ENCODE measurements at places on chromosomes 3 and 15.

GRCh38 chr15:98996169-98996568 is 11.4 kb downstream of the PGPEP1L start:
- no peak for DNase-seq

GRCh38 chr15:37715101-37715500 is 219.3 kb upstream of the TMCO5A start:
- no peak for DNase-seq

GRCh38 chr3:165653130-165653778 is 184.0 kb downstream of the BCHE start:
- no peak for DNase-seq

DNA sequence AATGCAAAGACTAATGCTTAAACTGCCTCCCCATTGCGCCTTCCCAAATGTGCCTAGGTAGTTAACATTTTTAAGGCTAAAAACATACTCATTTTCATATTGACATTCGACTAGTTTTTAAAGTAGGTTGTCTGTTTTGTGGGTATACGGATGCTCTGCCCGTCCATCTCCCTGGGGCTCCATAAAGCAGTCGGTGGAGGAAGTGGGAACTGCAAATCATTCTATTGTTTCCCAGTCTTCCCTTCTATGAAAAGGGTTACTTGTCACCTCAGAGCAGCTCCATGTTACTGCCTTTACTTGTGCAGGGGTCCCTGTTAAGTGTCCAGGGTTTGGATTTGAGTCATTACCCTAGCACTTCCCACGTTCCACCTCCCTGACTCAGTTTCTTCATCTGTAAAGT is 10.9 kb downstream of the CHCHD6 start:
- no peak for DNase-seq

- DNase-seq = no peak
Measured at GRCh38 chr15:75695634-75696310, 16.9 kb downstream of the CSPG4 start.

DNA sequence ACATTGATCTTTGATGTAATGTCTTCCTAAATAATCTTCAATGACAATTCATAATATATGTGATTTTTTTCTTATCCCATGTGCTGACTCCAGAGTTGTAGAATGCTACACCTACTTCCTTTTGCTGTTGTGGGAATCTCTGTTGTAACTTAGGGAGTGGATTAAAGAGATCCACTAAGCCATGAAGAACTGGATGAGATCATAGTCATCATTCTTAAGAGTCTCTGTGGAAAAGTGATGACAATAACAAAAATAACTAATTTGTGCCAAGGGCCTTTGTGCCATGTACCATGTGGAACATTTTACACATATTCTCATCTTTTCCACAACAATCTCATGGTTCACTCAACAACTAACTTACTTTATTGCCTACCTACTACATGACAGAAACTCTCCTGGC is 162.9 kb upstream of the PDZRN3 start:
- no peak for DNase-seq

GRCh38 chr3:66675366-66675765 is 174.5 kb upstream of the LRIG1 start:
- no peak for DNase-seq

DNA sequence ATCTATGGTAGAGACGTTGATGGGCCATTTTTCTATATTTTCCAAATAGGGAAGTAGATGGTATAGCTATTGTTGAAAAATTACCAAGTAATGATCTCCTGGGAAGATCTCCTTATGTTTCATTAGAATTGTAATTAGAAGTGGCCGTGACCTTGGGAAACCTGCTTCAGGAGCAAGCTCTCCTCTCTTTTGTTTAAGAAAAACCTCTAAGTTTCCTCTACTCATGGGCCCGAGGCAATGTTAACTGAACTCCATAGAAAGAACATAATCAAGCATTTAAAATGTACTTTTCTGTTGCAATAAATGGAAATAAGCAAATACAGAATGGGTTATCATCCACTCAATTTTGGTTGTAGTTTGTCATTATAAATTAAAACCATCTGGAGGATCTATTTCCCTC is 511.2 kb upstream of the MDFIC2 start:
- DNase-seq = no peak

GRCh38 chr3:41106691-41107090 is 92.6 kb upstream of the CTNNB1 start:
- no peak for DNase-seq

DNA sequence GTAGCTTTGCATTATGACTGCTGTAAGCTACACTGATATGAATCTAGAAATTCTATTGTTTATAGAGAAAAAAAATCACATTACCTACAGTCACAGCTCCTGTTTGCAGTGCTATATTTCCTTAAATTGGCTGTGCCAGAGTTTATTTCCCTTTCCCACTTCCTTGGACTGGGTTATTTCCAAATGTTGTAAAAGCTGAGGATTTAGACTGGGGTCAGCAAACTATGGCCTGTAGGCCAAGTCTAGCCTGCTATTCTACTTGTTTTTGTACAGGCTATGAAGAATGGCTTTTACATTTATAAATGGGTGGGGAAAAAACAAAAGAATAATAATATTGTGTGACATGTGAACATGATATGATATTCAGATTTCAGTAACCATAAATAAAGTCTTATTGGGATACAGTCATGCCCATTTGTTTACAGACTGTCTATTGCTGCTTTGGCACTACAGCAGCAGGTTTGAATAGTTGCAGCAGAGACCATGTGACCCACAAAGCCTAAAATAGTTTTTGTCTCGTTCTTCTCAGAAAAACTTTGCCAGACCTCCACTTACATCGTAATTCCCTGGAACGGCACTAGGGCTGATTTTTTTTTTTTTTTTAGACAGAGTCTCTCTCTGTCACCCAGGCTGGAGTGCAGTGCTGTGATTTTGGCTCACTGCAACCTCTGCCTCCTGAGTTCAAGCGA is 7.8 kb downstream of the GLDN start:
- no peak for DNase-seq

- peak; percentile 65 for DNase-seq
Measured at GRCh38 chr3:195123281-195123691, 147.7 kb downstream of the XXYLT1 start.

- DNase-seq = no peak
Measured at GRCh38 chr15:60594071-60594470, 115.1 kb upstream of the ICE2 start.

GRCh38 chr3:73484656-73485248 is 140.0 kb downstream of the PDZRN3 start:
- DNase-seq = no peak

- no peak for DNase-seq
Measured at GRCh38 chr15:41490355-41490754, 3.3 kb upstream of the ITPKA start.

- DNase-seq = no peak
Measured at GRCh38 chr3:54202054-54202453, 79.7 kb downstream of the CACNA2D3 start.

DNA sequence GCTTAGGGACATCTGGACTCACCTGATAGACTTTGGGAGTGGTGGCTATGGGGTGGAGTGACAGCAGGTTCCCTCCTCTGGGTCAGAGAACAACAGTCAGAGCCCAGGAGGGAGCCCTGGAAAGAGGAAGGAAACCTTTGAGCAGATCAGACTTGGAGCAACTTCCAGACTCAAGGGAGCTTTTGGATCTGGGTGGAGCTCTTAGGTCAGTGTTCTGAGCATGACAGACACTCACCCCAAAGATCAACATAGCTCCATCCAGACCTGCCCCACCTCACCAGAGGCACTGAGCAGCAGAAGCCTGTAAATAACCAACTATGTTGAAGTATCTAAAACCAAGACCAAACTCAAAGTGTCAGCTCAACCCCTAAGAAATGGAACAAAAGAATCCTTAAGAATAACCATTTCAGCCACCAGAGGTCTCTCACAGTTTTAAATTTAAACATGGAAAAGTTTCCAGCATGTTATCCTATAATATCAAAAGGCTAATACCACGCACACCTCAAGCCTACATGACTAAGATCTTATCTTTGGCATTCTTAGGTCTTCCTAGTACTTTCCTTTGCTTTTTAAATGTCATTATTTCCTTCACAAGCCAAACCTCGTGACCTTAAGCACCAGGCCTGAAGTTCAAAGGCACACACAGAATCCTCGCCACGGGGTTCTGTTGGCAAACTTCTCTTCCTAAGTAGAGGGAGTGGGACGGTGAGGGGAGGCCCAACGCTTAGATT is 56.4 kb downstream of the UMPS start:
- no peak for DNase-seq

GRCh38 chr3:72899349-72899765 is 11.5 kb downstream of the GXYLT2 start:
- DNase-seq = no peak

DNA sequence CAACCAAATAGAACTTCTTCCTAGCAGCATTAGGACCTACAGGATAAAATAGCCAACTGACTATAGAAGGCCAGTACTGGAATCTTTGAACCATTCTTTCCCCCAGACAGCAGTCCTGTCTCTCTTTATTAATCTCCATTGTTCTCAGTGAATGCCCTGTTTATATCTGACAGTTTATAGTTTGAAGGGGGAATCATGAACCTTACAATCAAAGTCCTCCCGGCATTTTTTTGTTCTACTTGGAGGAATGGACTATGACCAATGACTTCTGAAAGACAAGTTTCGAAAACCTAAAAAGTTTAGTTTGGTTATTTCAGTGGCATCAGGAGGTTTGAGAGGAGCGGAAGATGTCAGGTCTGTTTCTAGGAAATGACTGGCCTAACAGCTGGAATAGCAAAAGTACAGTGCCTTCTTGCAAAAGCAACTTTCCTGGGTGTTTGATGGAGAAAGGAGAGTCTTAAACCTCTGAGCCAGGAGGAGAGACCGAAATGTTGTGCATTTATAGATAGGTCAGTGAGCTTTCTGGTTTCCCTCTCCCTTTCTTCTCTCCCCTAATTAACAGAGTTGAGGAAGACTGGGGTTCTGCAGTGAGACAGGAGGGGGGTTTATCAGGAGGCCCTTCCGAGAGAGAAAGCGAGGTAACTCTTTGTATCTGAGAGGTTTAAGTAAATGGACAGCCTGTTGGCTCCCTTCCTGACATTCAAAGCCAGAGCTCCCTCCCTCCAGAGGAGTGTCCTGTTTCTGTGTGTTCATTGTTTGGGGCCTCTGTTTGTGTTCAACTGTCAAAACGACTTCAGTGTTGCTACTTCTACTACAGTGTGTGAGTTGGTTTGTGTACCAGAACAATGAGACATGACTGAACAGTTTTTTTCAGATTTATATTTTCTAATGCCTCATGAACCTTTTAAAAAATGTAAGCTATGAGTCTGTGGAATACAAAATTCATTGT is 383.0 kb upstream of the RARB start:
- no peak for DNase-seq

- no peak for DNase-seq
Measured at GRCh38 chr15:73161546-73161945, 109.3 kb downstream of the NEO1 start.

GRCh38 chr3:167882057-167882667 is 146.6 kb downstream of the SERPINI1 start:
- DNase-seq = peak; percentile 24

DNA sequence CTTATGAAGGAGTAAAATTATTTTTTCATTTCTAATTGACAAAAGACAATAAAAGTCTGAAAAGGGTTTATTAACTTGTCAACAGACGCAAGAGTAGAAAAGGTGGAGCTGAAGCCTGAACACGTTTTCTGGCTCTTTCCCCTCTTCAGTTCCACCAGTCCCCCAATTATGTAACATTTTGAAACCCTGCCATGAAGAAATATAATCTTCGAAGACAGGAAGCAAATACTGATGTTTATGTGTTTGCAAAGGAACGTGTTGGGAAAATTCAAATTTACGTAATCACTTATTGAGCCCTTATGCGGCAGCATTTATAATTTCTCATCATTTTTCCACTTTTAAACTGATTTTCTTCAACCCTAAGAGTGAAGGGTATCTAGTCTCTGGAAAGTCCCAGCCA is 767 bp downstream of the AP3S2 start:
- DNase-seq = no peak

- DNase-seq = no peak
Measured at GRCh38 chr15:89785774-89786140, 9.6 kb downstream of the MESP2 start.

- no peak for DNase-seq
Measured at GRCh38 chr3:46926871-46927717, 49.5 kb downstream of the CCDC12 start.

DNA sequence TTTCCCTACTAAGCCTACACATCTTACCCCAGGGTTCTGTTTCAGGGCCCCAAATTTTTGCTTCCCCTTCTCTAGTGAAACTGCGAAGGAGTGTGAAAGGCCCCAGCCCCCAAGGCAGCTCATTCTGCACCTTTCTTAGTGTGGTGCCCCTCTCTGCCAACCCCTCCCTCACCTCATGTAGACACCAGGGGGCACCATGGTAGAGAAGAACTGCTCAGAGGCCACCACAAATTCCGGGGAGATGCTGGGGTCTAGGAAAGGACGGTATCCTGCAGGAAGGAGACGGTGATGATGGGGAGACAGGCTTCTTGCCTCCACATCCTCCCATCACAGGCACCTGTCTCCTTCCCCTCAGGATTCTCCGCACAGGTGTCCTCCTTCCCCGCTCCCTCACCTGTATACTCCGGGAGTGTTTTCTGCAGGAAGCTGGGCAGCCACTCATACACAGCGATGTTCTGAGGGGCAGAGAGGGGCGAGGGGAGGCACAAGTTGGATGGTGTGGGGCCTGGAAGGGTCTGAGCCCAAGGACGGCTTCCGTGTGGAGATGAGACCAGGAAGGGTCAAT is 3.6 kb downstream of the DUOX2 start:
- DNase-seq = no peak

DNA sequence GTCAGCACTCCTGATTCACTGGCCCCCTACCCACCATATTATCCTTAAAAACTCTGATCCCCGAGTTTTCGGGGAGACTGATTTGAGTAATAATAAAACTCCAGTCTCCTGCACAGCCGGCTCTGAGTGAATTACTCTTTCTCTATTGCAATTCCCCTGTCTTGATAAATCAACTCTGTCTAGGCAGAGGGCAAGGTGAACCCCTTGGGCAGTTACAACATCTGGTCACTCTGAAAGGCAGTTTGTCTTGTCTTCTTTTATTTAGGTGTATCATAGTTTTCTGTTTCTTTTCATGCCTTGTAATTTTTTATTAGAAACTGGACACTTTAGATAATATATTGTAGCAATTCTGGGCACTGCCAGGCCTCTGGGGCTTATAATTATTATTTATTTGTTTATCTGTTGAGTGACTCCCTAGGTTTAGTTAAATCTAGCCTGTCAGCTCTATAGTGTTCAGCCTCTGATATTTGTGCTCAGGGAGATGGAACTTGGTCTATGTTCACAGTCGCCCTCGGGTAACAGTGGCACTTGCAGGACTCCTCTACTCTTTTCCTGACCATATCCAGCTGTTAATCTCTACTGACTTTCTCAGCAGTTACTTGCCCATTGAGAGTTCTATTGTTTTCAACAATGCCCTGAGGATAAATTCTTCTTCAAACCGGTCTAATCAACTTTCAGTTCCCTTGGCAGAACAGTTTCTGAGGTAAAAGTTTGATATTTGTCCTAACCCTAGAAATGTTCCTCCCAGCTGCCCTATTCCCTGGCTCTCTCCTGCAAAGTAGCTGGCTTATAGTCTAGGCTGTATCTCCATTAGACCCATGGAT is 15.5 kb upstream of the PLAAT1 start:
- no peak for DNase-seq

DNA sequence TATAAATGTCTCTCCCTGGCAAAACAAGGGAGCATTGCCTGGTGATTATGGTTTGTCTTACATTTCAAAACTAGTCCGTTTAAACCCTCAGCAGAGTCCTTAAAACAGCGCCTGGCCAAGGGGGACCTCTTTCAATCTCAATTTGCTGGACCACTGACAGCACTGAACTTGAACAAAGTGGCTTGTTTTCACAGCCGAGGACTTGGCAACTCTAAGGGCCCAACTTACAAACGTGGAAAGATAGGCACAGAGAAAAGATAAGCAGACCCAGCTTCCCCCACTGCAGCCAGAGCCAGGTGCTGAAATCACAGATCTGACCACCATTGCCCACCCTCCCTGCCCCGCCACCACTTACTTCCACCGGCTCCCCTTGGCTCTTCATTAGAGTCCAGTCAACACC is 336.4 kb upstream of the ICE2 start:
- no peak for DNase-seq

Measured in NCI-H446 (cell line).